ENCODE measurements at places on chromosomes 5 and 9.
A peak's percentile ranks its signal among the peaks of the same experiment; 100 is the strongest.

GRCh38 chr9:133728856-133729616 lies 9.1 kb downstream of the SARDH start:
- DNase-seq: peak; percentile 67

DNA sequence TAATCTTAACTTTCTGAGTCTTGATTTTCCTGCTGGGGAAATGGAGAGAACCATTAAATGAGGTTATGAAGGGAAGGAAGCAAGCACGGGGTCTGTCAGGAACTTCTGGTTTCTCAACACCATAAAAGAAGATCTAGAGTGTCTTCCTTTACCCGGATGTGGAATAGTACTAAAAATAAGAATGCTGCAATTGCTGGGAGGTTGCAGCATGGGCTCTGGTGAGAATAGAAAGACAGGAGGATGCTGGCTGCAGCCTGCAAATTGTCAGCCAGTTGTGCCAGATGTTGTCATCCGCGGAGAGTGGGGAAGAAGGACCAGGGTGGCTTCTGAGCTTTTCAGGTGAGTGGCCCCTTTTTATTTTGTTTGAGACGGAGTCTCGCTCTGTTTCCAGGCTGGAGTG lies 69.3 kb upstream of the STC2 start:
- DNase-seq: no peak

DNA sequence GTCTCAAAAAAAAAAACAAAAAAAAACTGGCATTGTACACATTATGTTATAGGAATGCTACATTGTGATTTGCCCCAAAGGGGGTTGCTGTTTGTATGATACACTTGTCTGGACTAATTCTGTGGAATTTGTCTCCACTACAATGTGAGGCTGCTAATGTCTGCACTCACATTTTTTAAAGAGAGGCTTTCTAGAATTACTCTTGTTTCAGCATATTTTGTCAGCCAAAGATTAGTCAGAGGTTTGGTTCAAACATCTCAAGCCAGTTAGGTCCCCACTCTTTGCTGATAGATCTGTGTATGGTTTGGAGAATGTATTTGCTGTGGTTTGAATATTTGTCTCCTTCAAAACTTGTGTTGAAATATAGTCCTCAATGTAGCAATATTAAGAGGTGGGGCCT lies 59.3 kb upstream of the ZNF169 start:
- no peak for DNase-seq

DNA sequence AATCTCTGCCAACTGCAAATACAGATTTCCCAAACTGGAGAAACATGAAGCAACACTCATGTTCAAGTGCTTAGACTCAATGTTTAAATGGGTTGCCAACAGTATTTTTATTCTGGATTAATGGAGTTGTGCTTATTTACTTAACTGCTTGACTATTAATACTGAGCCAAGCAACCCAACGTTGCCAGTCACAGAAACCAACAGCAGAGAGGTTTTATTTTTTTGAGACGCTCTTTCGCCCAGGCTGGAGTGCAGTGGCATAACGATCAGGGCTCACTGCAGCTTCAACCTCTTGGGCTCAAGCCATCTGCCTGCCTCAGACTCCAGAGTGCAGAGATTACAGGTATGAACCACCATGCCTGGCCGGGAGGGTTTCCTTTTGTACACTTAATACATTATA lies 8.5 kb upstream of the TMEM268 start:
- no peak for DNase-seq

Data from coronary artery (tissue), 2 donors.